MM.1S (cell line): ENCODE measurements at places on chromosomes 11 and 22.

DNA sequence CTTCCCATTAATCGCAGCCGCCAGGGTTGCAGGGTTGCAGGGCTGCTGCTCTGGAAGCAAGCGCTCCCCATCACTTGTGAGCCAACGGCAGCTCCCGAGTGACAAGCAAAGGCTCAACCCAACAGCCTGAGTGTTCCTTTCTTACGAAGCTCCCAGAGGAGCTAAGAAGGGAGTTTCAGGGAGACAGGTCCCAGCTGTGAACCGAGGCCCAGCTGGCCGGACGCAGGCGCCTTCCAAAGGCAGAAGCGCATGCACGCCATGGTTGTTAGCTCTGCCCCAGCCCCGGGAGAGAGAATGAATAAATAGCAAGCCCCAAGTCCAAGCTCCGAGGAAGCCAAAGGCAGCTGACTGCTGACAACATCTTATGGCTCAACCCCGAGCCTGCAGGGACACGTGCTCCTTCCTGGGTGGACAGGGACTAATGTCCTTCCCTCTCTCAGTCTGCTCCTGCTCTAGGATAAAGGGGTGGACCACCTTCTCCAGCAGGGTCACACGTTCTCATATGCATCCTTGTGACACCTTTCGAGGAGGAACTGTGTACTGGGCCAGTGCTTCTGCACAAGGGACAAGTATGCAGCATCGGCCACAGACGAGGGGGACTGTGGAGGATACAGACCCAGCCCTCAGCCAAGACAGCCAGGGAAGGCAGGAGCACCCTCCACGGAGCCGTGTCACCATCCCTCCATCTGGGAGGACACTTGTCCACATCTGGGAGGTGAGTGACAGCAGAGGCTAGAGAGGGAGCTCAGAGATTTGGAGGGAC lies 29.9 kb downstream of the SHANK2 start:
- DNase-seq: no peak

DNA sequence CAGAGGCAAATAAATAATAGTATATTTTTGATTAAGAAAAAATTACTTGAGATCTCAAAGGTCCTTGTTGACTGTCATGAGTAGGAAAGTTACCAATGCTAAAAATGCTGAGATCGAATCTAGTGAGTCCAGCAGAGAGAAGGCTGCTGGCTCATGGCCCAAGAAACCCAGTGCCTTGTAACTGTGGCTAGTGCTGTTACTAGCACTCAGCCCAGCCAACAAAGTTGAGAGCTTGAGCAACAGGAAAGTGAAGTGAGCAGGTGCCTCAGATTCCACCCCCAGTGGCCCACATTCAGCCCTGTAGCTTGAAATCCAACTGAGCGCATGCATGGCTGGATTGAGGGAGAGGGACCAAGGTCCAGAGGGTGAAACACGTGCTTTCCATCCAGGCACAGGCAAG lies 398.2 kb downstream of the SHANK2 start:
- DNase-seq: no peak

DNA sequence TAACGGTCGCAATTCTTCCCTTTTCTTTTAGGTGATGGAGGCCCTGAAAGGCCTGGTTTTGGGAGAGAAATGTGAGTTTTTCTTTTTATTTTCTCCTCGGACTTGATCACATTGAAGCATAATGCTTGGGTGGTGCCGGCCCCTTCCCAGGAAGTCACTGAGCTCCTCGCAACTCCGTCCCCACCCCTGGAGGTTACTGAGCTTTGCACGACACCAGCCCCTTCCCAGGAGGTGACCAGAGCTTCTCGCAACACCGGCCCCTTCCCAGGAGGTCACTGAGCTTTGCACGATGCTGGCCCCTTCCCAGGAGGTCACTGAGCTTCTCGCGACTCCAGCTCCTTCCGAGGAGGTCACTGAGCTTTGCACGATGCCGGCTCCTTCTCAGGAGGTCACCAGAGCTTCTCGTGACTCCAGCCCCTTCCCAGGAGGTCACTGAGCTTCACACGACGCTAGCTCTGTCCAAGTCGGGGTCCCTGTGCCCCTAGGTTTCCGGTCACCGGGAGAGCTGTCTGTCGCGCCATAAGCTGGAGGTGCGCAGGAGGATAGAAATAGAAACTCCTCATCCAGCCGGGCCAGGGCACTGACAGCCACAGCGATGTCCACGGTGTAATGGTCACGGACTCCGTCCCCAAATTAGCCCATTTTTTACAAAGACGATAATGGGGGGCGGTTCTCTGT lies 586.4 kb downstream of the BRD1 start:
- DNase-seq: no peak

GRCh38 chr22:46021577-46021976 lies 44.6 kb upstream of the WNT7B start:
- no peak for DNase-seq

DNA sequence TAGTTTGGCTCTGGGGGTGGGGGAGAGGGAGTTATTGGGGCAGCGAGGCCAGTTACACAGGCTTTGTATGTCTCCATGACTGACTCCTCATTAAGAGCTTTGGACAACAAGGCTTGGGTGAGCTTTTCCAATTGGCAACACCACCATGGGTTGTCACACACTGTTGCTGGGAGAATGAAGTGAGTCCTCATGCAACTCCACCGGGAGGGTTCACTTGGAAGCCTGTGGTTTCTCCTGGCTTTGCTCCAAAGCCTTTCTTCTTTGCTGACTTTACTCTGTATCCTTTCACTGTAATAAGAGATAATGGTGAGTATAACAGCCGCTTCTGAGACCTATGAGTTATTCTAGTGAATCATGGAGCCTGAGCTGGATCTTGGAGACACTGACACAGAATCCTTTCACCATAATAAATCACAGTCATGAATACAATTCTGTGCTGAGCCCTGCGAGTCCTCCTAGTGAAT lies 24.9 kb downstream of the EIF3F start:
- no peak for DNase-seq

DNA sequence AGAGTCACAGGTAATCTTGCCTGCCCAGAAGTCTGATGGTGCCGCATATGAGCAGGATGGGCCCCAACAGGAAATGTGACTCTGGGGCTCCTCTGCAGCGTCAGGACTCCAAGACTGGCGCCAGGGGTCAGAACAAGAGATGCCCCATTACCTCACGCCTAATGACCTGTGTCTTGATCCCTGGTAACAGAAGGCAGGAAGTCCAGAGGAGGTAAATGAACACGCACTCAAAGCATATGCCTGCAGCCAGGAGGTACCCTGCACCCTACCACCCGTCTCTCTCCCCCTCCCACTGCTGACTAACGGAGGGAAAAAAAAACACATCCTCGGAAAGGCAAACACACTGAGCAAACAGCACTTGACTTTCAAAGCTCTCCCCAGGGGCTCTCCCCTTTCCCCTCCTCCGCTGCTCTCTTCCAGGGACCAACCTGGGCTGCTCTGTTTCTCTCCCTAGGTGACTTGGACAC lies 37.3 kb downstream of the ABCC8 start:
- DNase-seq: no peak

DNA sequence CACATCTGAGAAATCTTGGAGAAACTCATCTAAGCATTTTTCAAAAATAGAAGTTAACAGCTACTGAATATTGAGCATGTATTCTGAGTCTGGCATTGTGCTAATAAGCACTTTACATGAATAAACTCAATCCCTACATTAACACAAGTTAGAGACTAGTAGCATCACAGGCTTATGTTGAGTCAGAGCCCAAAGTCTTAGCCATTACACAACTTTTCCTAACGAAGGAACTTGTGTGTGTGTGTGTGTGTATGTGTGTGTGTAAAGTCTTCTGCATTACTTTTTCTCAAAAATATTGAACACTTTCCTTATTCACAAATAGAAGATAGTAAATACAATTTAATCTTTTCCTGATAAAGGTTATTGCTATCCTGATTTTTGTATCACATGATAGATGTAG lies 8.7 kb upstream of the CLPB start:
- no peak for DNase-seq

DNA sequence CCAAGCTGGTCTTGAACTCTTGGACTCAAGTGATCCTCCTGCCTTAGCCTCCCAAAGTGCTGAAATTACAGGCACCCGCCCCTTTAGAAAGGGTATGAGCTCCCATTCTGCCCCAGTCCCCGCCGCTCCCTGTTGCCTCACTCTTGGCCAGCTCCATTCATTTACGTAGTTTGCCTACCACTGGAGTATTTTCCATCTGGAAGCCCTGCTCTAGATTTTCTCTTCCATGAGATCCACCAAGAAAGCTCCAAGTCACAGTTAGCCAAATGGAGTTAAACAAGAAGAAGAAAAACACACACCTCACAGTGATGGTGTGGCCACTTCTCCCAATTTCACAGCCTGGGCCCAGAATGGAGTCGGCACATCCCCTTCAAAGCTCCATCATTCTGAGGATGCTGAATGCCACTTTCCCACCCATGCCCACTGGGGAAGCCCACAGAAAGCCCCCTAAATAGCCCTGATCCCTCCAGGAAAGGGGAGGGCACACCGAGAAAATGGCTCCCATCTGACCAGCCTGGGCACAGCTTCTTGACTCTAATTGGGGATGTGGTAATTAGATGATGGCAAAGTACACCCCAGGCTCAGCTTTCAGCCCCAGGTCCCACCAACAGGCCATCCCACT lies 381.2 kb downstream of the MN1 start:
- DNase-seq: no peak

GRCh38 chr22:25953919-25954318 lies 211.9 kb downstream of the MYO18B start:
- no peak for DNase-seq

DNA sequence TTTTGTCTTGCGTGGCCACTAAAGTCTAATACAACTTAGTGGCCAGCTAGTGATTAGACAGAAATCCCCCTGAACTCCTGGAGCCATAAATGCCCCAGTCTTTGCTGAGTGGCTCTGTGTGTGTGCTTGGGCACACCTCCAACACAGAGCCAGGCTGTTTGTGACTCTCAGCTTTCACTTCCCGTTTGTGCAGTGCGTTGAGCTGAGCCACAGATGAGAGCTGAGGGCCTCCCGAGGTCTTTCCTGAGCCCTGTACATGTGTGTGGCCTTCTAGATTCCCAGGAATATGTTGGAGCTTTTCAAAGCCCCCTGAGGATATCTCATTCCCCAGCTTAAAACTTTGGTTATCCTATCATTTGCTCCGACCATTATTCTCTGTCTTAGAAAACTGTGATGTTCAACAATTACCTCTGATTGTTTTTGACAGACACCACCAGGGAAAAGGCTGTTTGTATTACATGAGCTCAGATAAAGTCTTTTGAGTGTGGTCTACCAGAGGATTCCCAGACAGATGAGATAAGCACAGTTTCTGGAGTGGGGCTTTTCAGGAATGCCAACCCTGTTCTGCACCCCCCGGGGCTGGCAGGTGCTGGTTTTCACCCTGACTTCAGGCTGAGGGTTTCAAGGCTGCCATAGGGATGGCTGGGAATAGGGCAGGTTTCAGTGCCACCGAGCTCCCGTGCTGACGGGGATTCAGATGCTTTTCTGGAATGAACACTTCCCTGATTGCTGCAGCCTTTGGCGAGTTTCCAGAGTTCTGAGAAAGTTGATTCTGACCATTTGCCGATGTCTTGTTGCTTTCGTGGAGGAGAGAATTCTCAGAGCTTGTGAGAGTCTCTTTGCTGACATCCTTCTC lies 23.8 kb downstream of the IGHMBP2 start:
- DNase-seq: no peak

GRCh38 chr11:26792941-26793340 lies 71.1 kb upstream of the SLC5A12 start:
- DNase-seq: no peak

DNA sequence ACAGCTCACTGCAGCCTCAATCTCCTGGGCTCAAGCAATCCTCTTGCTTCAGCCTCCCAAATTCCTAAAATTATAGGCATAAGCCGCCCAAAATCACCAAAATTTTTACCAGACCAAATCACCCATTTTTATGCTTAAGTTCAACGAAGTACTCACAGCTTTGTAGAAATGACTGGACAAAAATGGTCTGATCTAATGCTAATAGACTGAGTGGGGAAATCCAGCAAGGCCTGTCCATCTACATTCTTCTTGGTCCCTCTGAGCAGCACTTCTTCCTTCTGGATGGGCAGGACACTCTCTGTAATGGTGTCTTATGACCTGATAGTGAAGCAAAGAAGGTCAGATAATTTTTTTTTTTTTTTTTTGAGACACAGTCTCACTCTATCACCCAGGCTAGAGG lies 18.7 kb upstream of the OR6X1 start:
- DNase-seq: no peak

- DNase-seq: no peak
These were observed 452.9 kb downstream of the MN1 start for GRCh38 chr22:27348634-27349033.

DNA sequence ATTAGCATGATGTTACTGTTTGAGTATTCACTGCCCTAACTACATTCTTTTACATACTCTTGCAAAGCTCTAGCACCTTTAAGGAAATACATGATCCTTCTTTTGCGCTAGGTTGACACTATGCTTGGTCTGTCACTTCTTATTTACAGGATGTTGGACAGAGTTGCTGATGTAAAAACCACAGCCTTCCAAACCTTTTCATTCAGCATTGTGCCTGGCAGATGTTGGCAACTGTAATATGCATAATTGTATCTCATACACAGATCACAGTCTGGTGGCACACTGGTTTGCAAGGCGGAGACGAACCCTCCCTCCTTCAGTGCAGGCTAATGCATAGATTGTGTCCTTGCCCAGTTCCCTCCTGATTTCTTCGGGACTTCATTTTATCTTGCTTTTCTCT lies 224.1 kb downstream of the SNX19 start:
- no peak for DNase-seq

GRCh38 chr22:39177791-39178190 lies 25.3 kb upstream of the CBX7 start:
- DNase-seq: no peak

GRCh38 chr11:19107125-19107524 lies 9.8 kb upstream of the ZDHHC13 start:
- DNase-seq: no peak

DNA sequence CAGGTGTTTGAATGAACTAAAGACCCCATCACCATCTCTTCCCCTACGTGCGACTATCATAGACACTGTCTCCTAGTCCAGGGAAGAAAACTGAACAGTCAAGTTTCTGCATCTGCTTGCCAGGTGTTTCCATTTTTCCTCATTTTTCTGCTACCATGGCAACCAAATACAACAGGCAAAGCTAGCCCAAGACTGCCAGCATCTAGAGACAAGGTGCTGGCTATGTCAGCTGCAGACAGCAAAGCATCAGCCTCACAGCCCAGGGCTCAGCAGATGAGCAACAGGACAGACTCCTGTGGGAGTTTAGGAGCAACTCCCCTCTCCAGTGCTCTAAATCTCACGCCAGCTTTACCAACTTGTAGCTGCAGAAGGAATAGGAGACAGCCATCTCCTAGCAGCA lies 124.3 kb downstream of the C11orf58 start:
- DNase-seq: no peak

DNA sequence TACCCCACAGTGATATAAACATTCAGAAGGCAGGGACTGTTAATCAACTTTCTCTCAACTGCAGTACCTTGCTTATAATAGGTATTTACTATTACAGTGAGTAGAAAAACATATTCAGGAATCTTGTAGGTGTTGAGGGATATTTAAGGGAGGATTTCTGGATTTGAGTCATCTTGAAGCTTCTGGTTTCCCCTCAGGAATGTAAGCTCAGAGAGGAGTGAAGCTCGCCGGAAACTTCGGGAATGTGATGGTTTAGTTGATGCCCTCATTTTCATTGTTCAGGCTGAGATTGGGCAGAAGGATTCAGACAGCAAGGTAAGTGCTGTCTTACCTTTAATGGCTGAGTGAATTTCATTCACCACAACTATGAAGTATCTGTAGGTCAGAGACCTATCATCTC lies 42.9 kb downstream of the CTNND1 start:
- no peak for DNase-seq
